Stimulated activated CD8-positive, alpha-beta memory T cell treated with anti-CD3 and anti-CD28 coated beads, Interleukin-7, amount 100 ng/mL, for 1 hour (primary cell): ENCODE measurements at places on chromosomes 7 and 10.

DNA sequence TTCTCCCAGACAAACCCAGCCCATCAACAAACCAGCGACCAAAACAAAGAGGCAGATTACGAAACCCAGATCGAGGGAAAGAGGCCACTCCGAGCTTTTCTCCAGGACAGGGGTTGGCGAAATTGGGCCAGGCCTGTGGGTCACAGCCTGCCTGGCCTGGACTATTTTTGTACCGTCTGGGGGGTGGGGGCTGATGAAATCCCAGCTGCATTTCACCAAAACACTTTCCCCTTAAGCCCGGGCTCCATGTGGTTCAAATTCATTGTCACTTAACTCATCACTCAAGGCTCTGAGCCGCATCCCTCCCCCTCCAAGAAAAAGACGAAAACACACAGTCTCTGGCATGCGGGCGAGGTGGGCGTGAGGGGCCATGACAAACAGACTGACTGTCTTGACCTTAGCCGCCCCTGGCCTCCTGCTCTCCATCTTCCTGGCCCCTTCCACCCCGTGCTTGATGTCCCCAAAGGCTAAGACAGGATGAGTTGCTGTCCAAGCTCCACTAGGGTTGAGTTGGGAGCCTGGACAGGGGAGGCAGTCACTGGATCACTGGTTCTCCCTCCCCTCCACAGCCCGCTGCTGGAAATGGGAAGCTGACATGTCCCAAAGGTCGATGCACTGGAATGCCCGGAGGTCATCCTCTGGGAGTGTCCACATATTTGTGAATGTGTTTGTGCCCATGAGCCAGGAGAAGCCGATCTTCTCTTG is 19.2 kb downstream of the TMEM270 start:
- no peak for DNase-seq

GRCh38 chr10:71479831-71480230 is 83.1 kb downstream of the CDH23 start:
- no peak for DNase-seq

- DNase-seq = no peak
Observed at GRCh38 chr10:54319341-54319740, 481.7 kb downstream of the PCDH15 start.

GRCh38 chr7:123028339-123028738 is 32.8 kb upstream of the TAS2R16 start:
- no peak for DNase-seq

GRCh38 chr7:111312966-111313365 is 222.0 kb downstream of the LRRN3 start:
- no peak for DNase-seq

- DNase-seq = no peak
Observed at GRCh38 chr10:62239994-62240393, 28.6 kb downstream of the RTKN2 start.

DNA sequence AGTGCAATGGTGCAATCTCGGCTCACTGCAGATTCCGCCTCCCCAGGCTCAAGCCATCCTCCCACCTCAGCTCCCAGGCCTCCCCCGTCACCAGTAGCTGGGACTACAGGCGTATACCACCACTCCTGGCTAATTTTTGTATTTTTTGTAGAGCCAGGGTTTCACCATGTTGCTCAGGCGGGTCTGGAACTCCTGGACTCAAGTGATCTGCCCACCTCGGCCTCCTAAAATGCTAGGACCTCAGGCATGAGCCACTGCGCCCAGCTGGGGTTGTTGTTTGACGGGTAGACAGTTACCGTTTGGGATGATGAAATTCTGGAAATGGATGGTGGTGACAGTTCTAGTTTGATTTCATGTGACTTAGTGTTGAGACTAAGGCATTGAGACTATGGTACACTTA is 15.3 kb downstream of the CALML3 start:
- DNase-seq = no peak

DNA sequence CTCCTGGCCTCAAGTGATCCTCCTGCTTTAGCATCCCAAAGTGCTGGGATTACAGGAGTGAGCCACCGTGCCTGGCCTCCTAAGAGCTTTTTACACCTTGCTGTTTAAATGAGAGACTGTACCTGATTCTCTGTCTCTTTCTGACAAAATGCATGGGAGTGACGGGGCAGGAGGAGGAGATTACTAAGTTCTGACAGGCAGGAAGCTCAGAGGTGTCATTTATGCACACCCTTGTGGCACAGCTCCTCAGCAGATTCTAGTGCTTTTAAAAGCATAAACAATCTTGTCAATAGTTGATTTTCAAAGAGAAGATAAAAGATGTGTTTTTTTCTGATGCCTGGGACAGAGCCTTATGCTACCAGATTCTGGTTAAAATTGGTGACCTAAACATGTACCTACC is 39.7 kb upstream of the STEAP4 start:
- DNase-seq = no peak

GRCh38 chr7:141464551-141464950 is 86.7 kb upstream of the AGK start:
- DNase-seq = no peak

- DNase-seq = no peak
Observed at GRCh38 chr10:33347211-33347610, 12.7 kb upstream of the NRP1 start.

DNA sequence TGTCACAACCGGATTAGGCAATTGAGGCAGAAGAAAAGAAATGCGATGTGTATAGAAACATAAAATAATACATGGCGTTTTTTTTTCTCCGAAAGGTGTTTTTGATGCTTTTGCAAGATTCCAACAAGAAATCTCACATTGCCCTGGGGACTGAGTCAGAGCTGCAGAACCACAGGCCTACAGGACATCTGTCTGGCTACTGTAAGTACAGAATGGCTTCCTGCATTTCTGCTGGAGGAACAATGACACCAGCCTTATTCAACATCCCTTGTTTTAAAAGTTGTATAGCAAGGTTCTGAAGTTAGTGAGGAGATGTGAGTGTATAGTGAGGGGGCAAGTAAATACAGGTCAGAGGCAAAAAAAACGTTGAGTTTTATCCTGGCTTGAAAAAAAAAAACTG is 256.4 kb downstream of the ABCA13 start:
- DNase-seq = no peak

DNA sequence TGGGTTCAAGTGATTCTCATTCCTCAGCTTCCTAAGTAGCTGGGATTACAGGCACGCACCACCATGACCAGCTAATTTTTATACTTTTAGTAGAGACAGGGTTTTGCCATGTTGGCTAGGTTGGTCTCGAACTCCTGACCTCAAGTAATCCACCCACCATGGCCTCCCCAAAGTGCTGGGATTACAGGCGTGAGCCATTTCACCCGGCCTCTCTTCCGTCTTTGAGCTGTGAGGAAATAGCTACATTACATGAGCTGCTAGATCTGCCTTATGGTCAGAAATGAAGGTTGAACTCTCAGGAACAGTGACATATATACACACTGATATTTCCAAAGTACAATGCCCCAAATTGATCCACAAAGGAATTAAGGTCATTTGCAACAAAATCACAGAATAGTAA is 2.4 kb downstream of the BLVRA start:
- no peak for DNase-seq

- no peak for DNase-seq
Observed at GRCh38 chr10:48197236-48197899, 77.1 kb downstream of the FRMPD2 start.

- DNase-seq = no peak
Observed at GRCh38 chr7:92755680-92756079, 80.7 kb downstream of the CDK6 start.

- DNase-seq = no peak
Observed at GRCh38 chr10:21150166-21150565, 253.1 kb upstream of the NEBL start.

- DNase-seq = no peak
Observed at GRCh38 chr7:157676456-157677255, 339.9 kb downstream of the DNAJB6 start.

- no peak for DNase-seq
Observed at GRCh38 chr10:119090026-119090795, 9.6 kb upstream of the EIF3A start.

GRCh38 chr7:41421056-41421455 is 281.8 kb downstream of the INHBA start:
- no peak for DNase-seq

GRCh38 chr10:95988702-95989101 is 54.7 kb upstream of the CCNJ start:
- no peak for DNase-seq

- DNase-seq = no peak
Observed at GRCh38 chr7:23226844-23227450, 19.6 kb upstream of the GPNMB start.

- no peak for DNase-seq
Observed at GRCh38 chr7:150370612-150371071, 2.0 kb downstream of the REPIN1 start.

DNA sequence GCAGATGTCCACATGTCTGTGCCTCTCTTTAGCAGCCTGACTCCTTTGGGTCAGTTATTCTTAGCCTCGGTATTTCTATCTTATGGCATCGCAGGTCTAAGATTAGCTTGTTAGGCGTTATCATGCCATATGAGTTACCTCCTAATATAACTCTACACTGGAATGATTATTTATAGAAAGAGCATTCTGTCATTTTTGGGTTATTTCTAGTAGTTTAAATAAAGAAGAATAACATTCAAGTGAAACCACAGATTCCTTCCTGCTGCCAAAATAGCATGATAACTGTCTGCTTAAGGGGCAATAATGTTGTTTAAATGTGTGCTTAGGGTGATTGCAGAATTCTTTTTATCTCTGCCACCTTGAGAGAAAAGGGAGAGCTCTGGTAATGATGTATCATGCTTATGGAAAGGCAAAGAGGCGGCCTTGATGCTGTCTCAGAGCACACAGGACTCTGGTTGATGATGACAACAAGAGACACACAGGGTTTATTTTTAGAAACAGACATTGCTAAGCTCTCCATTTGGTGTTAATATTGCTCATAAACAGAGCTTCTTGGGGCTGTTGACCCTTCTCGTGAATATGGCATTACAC is 10.4 kb downstream of the HDAC9 start:
- no peak for DNase-seq

DNA sequence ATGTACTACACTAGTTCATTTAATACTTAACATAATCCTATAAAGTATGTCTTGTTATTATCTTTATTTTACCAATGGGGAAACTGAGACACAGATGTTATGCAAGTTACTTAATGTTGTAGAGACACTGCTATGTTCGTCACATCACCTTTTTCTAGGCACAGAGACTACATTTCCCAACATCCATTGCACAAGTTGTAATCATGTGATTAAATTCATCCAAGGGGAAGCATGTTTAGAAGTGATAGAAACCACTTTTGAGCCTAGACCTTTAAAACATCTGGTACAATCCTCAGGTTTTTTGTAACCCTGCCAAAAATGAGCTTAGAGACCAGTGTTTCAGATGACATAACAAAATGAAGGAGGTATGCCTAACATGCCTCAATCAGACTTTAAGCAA is 386.8 kb upstream of the HPS1 start:
- no peak for DNase-seq

DNA sequence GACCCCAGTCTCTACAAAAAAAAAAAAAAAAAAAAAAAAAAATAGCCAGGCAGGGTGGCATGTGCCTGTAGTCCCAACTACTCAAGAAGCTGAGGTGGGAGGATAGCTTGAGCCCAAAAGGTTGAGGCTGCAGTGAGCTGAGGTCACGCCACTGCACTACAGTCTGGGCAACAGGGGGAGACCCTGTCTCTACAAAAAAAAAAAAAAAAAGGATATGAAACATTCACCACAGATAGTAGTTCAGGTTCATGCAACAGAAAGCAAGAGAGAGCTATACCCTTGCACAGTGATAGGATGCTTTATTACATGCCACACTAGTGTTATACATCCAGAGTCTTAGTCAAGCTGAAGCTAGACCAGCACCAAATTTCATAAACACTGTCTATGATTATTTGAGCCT is 148.4 kb upstream of the KAT6B start:
- no peak for DNase-seq

DNA sequence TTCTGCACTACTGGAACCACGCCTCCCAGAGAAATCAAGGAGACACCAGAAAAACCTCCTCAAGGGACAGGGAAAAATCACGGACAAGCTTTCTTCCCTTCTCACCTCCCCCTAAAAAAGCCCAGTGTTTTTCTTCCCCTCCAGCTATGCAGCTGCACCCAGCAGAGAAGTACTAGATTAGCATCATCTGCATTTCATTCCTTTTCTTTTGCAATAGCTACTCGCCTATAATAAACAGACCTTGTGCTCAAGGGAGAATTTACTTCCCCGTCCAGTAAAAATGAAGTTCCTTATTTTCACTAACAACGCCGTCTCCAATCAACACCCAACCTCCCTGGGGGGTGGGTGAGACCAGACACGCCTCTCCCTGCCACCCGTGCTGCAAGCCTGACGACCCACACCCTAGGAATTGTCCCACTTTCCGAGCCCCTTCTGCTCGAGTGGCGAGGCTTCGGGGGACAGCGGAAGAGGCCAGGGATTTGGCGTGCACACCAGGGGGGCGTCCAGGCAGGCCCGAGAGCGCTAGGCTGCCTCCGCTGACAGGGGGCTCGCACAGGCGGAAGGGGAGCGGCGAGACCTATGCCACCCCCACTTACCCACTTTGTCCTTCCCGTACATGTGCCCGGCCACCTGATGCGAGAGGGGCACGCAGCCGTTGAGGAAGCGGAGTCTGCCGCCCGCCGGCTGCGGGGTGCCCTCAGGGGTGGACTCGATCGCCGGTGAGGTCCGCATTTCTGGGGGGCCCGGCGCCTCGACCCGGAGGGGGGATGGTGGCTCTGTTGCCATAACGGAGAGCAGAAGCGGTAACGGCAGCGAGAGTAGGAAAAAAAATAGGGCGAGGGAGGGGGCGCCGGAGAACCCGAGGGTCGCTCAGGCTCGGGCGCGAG is 625 bp downstream of the IPMK start:
- no peak for DNase-seq

GRCh38 chr10:5618829-5619228 is 47.6 kb downstream of the ASB13 start:
- no peak for DNase-seq

- no peak for DNase-seq
Observed at GRCh38 chr10:97726636-97727178, 10.2 kb upstream of the ZFYVE27 start.

GRCh38 chr7:44671069-44671468 is 64.6 kb downstream of the OGDH start:
- no peak for DNase-seq

GRCh38 chr7:106108991-106109390 is 3.1 kb downstream of the SYPL1 start:
- DNase-seq = no peak

- no peak for DNase-seq
Observed at GRCh38 chr7:30222515-30223215, 61.7 kb upstream of the ZNRF2 start.

DNA sequence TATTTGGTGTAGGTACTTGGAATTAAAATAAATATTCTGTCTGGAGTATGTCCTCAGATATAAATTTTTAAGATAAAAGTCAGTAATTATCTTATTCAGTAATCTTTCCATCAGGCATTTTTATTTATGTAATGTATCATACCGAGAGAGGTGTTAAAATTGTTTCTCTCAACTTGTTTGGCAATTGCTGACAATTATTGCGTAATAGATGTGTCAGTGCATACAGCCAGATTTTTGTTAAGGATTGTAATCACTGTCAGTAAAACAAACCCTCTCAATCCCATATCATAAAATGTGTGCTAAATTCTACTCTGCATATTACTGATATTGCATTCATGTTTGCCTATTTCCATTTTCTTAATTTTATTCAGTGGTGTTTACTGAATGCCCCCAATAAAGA is 69.2 kb downstream of the CNTNAP2 start:
- no peak for DNase-seq
